ENCODE measurements at places on chromosomes 3 and 15. TPM values are rescaled to one million over a fixed set of nuclear protein-coding genes. Genes with fewer than 3 reads are reported as not detected.

- DNase-seq, result peak; percentile 16
Measured at GRCh38 chr3:185071287-185071800, 81.5 kb downstream of the C3orf70 start.

- DNase-seq, result no peak
Measured at GRCh38 chr3:53083949-53084309, 38.1 kb upstream of the SFMBT1 start.

DNA sequence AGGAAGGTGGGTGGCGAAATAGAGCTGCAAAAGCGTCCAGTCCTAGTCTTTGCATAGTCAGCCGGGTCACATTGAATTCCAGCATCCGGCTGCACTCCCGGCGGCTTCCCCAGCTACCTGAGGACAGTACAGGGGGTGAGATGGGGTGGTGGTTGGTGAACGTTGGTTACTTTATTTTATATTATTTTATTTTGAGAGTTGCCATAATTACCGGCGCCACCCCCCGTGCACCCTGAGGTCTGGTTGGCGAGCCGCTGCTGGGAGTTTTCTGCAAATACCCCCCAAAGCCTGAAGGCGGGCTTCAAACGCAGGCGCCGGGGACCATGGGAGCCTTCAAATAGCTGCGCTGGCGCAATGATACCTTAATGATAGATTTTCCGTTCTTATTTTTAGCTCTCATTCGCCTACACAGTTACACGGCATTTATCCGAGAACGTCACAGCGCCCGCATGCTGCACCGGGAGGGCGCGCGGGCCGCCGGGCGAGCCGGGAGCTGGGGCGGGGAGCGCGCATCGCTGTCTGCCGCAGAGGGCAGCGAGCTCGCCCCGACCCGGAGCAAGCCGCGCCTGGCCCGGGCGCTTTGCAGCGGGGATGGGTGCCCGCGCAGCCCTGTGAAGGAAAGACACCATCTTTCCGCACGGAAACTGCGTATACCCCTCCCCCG, 756 bp upstream of the RASGRF1 start:
- peak; percentile 22 for DNase-seq

DNA sequence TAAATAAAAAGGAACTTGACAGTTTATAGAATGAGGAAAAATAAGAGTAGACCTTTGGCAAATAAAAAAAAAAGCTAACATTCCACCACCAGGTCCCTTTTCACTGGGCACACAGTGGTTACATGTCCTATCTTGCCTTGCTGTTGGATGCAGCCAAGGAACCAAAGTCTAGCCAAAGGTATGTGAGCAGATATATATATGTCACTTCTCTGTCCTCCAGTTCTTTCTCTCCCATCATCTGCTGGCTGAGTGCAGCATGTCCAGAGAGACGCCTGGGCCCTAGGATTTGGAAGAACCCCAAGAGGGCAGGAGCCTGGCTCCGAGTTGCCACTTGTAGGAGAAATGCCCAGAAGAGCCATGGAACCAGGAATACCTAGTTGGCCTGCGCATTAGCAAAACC, 104.7 kb downstream of the SERPINI1 start:
- no peak for DNase-seq

Gene ADAMTS9
- total RNA-seq, result 4.0 TPM

Gene CHRNA3
- total RNA-seq, result not detected

- DNase-seq, result no peak
Measured at GRCh38 chr3:30044515-30044914, 561.9 kb upstream of the TGFBR2 start.

GRCh38 chr3:120393243-120393642, 44.1 kb upstream of the LRRC58 start:
- DNase-seq, result no peak

Gene VILL
- 12.2 TPM for total RNA-seq

DNA sequence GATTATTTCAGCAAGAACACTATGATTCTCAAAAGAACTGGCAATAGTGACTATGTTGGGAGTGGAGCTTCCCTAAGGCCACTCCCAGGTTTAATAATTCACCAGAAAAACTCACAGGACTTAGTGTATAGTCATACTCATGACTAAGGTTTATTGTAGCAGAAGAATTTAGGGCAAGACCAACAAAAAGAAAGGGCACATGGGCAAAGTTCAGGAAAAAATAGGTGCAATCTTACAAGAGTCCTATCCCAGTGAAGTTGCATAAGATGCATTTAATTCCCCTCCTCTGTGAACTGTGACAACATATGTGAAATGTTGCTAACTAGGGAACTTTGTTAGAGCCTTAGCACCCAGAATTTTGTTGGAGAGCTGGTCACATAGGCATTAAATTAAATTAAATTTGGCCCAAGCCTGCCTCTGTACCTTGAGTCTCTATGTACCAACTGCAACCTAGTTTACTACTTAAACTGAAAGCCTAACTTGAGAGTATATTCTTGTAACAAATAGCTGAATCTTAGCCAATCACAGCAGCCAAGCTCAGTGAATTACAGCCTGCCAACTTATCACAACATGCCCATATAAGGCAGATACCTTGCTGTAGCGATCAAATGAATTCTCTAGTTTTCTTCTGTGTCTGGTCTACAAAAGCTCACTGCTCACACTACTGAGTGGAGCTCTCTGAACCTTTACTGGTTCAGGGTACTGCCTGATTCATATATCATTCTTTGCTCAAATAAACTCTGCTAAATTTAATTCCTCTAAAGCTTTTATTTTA, 386.2 kb upstream of the ARHGEF26 start:
- DNase-seq, result peak; percentile 45

Gene CTDSPL
- 56.5 TPM for total RNA-seq

- no peak for DNase-seq
Measured at GRCh38 chr3:186489507-186489906, 54.7 kb downstream of the CRYGS start.
